Left lung (tissue), 14 donors: ENCODE measurements at places on chromosomes 2 and 18.

GRCh38 chr2:15941871-15942710 lies 1.7 kb downstream of the MYCN start:
- DNase-seq, result no peak

DNA sequence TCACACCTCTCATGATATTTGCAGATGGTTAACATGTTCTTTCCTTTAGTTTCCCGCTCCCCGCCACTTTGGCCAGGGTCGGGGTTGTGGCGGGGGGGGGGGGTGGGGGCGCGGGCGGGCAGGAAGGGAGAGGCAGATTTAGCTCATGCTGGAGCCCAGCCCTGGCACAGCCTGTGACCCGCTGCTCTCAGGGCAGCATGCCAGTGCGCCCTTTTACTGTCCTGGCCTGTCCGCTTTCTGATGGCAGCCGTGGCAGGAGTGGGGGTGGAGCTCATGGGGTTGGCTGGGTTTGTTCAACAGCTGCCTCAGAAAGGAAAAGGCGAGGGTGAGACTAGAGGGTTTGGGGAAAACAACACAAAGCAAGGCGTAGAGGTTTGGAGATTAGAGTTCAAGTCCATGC lies 56.1 kb downstream of the TNP1 start:
- DNase-seq, result no peak

GRCh38 chr2:19971691-19972090 lies 18.2 kb downstream of the WDR35 start:
- no peak for DNase-seq

DNA sequence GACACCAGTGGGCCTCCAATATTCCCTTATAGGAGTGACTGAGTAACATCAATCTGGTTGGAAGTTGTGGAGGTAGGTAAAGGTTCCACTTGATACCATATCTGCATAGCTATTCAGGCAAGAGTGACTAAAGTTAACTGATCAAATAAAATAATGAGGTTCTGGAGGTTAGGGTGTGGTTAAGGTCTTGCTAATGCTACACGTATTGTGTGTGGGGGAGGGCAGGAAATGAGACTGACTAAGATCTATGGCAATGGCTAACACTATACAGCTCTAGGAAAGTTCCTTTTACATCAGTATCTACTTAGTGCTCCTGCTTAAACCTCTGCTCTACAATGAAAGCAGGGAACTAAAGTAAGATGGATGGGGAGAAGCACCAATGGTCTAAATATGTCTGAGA lies 149.1 kb upstream of the MGAT5 start:
- DNase-seq, result no peak

DNA sequence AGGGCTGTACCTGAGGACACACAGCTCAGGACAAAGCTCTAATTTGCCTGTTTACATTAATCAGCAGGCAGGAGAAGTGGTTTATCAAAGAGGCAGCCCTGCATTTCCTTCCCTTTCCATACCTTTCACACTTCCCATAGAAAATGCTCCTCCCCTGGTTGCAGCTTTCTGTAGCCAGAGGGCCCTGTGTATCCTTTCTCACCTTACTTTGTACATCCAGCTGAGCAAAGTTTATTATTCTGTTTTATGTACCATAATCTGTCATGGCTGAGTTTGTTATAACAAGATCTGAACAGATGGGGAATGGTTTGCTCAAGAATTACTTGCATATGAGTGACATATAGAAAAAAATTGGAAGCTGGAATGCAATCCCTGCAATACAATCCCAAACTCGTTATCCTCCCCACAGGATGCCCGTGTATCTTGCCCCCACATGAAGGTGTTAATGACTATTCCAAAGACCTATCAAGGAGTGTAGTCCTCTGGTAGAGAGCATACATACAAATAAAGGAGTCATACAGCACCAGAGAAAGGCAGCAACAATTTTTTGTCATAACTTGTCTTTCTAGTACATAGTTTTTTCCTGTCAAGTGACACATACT lies 1025.8 kb upstream of the KLHL29 start:
- DNase-seq, result no peak

GRCh38 chr2:216533609-216534008 lies 35.0 kb downstream of the RPL37A start:
- no peak for DNase-seq

- no peak for DNase-seq
These were observed 123.2 kb downstream of the DYSF start for GRCh38 chr2:71576541-71576940.

- DNase-seq, result no peak
These were observed 59.1 kb downstream of the NETO1 start for GRCh38 chr18:72808680-72809079.

DNA sequence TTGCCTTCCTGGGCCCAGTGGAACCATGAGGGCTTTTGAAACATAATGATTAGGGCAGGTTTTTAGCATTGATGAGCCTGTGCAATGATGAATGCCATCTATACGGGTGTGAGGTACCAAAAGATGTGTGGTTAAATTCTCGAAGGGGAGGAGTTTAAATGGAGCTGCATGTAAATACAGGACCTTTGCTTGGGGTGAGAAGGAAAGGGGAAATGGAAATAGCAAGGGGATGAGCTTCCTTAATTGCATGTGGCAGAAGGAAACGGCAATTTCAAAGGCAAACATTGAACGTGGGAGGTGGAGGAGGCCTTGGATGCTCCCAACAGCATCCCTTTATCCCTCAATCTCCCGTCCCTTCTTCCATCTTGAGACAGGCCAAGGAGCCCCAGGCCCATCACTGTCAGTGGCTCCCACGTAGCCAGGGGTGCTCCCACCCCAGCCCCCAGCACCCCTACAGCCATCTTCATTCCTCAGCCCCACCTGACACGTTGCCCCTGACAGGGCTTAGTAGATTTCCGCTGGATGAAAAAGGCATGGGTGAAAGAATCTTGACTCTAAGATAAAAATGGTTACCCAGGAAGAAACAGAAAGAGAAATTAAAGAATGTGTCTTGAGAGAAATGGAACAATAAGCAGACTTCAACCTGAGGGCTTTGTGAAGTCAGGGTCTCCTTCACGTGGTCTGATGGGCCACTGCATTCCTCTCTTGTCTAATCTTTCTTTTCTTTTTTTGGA lies 32.5 kb downstream of the INPP5D start:
- no peak for DNase-seq

DNA sequence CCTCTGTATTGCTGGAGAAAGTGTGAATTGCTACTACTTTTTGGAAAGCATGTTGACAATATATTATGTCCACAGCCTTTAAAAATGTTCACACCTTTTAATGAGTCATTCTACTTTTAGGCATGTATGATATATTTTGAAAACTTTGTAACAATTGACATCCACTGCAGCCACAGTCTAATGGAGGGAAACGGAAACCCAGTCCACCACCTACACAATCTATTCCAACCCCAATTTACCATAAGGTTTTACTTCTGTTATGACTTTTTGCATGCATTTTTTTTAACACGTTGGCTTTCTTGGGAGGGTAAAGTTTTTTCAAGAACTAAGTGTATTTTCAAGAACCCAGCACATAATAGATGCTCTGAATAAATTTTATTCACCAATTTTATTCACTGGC lies 38.5 kb upstream of the ATP8B1 start:
- DNase-seq, result no peak

DNA sequence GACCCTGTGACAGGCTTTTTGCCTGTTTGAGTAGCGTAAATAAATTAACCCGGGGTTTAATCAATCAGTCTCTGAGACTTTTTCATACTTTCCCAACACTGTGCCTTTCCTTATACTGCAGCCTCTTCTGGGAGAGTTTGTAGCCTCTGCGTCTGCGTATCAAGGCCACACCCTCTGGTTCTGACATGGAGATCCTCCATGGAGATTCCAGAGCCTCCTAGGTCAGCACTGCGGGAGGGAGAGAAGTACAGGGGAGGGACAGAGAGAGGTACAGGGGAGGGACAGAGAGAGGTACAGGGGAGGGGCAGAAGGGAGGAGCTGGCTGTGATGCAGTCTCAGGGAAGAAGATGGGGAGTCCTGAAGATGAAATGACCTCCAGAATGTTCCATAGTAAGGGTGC lies 166.0 kb downstream of the ARL4C start:
- no peak for DNase-seq

DNA sequence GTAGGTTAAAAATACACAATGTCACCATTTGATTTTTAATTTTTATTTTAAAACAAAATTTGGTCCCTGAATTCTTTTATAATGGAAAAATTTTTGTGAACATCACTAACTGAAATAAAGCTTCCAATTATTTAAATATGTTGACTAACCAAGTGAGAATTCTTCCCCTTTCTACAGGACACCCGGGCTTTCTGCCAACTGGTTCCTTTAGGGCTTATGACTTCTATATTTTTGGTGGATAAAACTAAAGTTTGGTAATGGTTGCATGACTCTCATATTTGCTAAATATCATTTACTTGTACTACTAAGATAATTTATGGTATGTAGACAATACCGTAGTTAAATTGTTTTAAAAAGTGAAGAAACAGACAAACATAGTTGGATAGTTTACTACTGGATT lies 291.0 kb upstream of the DOK6 start:
- no peak for DNase-seq

DNA sequence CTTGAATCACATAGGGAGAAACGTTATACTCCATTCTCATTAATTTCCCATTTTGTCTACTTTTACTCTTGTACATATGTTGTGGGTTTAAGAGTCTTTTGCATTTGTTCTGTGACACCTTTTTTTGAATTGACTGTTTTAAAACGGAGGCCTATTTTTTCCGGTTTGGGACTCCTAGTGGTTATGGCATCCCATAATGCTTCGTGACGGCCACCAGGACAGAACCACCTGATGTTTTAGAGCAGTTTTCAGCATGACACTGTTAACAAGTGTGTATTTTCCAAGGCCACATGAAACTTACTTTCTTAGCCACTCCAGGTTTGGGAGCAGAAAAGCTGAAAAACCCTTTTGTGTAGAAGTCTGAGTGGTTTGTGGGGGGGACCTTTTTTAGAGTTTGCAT lies 8.4 kb downstream of the SOX11 start:
- no peak for DNase-seq

- no peak for DNase-seq
These were observed 297.9 kb downstream of the CYP26B1 start for GRCh38 chr2:71849607-71850305.

DNA sequence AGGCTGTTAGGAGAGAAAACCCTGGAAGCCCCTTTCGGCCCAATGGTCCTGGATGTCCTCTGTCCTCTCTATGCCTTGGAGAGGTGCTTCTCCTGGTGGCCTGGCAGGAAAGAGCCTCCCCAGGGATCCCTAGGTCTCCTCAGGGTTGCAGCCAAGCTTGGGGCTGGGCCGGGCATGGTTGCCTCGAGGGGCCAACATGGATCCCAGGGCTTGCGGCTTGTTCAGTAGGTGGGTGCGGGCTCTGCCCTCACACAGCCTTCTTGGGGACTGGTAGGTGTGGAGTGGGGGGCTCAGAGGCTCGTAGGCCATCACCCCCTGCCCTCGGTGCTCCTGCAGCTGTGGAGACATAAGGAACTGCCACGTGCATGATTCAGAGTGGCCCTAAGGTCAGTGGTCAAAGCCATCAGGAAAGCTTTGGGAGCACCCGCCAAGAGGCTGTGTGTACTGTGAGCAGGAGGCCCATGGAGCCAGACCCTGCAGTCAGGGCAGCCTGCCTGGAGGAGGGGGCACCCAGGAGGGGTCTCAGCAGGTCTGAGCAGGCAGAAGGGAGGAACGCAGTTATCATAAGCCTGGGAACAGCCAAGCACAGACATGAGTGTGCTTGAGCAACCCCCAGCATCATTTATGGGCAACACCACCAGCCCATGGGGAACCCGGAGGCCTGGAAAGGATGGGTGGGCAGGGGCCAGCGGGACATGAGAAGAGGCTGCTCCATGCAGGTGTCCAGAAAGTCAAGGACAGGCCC lies 231.0 kb downstream of the GLI2 start:
- peak; percentile 64 for DNase-seq

- no peak for DNase-seq
These were observed 6.5 kb downstream of the TMEM17 start for GRCh38 chr2:62499430-62500060.

DNA sequence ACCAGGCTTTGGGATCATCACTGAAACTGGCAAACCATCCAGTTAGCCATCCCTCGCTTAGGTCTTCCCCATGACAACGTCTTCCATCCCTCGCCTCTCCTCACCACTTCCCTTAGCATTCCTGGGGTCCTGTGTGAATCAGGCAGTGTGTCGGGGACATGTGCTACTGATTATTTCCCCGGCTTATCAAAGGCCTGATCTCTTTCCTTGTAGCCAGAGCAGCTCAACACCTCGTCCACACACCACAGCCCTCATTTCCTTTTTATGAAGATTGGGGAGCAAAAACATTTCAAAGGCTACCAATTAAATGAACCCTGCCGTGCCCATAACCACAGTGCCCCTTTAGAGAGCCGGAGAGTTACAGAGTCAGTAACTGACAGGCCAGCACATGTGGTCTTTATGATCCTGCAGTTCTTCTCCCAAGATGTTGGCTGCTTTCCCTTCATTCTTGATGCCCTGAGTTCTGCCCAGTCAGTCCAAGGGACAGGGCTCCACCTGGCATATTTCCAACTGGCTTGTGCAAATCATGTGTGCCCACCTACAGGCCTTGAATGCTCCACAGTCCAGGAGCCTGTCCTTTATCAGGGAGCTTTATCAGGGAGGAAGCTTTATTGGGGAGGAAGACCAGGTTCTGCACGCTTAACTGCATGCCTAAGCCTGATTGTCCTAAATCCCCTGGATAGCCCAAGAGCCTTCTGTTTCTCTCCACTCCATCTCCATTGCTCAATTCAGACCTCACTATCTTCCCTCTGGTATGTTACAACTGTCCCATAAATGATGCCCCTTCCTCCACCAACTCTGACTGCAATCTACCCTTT lies 343.1 kb downstream of the CYRIA start:
- DNase-seq, result no peak
